AG20443 (cell line): ENCODE measurements at places on chromosomes 12 and 14.
A peak's percentile ranks its signal among the peaks of the same experiment; 100 is the strongest.

DNA sequence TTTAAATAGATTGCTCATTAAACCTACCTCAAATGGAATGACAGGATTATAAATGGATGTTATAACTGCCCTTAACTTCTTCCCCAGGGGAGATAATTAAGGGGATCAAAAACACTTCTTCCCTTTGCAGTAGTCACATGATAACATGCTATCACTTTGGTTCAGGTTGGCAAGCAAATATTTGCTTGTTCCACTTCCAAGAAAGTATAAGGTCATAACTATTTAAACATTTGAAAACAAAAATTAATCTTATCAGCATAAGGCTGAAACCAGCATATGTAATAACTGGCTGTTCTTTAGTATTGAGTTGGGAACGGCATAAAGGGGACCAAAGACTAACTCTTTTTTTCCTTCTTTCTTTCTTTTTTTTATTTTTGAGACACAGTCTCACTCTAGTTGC lies 2.4 kb upstream of the LYZ start:
- DNase-seq: no peak

DNA sequence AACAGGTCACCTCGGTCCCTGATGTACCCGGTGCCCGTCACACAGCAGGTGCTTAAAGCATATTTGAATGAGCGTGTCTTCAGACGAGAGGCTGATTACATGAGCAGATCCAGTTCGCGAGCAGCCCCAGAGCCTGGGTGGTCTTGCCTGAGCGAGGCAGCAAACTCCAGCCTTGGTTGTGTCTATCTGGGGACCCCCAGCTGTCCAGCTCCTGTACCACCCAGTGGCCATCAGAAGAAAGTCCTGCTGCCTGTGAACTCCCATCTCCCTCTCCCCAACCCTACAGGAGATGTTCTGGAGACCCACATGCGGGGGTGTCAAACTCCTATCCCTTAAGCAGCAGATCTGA lies 174.2 kb downstream of the PHETA1 start:
- DNase-seq: no peak

GRCh38 chr14:103638594-103638993 lies 9.6 kb downstream of the KLC1 start:
- no peak for DNase-seq

DNA sequence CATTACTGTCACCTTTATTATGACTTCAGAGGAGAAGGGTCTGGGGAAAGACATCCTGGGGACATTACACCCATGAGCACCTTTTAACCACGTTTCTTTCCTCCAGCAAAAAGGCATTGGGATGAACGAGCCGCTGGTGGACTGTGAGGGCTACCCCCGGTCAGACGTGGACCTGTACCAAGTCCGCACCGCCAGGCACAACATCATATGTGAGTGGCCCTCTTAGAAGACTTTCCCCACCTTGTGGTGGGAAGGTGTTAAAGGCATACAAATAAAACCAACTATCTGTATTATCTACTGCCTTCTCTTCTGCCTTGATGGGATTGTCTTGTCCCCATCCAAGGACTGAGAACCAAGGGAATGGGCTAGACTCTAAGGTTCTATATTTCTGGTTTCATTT lies 6.0 kb downstream of the PSMD9 start:
- no peak for DNase-seq

- DNase-seq: no peak
These were observed 21.2 kb downstream of the ASB2 start for GRCh38 chr14:93954900-93955849.

- no peak for DNase-seq
These were observed at the start of gene LRRC74A for GRCh38 chr14:76826122-76826521. Gene LRRC74A, plus strand, starts transcription at chr14:76826408. Its CDS starts 290 bp downstream, at chr14:76826698.

DNA sequence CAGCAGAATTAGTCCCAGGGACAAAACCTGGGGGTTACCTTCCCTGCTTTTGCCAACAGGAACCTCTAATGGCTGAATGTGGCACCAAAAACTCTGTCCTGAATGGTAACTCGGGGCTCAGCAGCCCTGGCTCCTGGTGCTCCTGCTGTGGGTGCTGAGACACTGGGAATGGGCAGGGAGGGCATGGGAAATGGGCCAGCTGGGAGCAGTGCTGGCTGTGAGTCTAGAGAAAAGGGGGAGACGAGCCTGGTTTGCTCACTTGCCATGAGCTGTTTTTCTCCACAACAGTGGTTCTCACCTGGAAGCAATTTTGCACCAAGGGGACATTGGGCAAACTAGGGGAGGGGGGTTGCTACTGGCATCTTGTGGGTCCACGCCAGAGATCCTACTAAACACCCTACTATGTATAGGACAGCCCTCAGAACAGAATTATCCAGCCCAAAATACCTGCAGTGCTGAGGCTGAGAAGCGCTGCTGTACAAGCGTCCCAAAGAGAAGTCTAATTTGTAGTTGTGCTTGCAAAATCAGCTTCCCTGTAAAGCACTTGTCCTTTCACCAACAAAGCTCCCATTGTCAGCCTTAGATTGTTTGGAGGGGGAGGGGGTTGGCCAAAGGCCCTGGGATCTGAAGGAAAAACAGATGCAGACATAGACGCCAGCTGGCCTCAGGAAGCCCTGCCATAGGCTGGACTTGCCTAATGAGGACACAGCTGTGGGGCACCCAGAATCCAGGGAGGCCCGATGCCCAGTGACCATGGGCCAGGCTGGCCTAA lies 3.6 kb downstream of the LRRC74A start:
- no peak for DNase-seq

- peak; percentile 52 for DNase-seq
These were observed 170.9 kb downstream of the DUSP6 start for GRCh38 chr12:89181271-89181920.

- DNase-seq: peak; percentile 79
These were observed 2.3 kb upstream of the DIO2 start for GRCh38 chr14:80213602-80214001.

GRCh38 chr12:82034769-82035168 lies 275.6 kb upstream of the PPFIA2 start:
- no peak for DNase-seq

DNA sequence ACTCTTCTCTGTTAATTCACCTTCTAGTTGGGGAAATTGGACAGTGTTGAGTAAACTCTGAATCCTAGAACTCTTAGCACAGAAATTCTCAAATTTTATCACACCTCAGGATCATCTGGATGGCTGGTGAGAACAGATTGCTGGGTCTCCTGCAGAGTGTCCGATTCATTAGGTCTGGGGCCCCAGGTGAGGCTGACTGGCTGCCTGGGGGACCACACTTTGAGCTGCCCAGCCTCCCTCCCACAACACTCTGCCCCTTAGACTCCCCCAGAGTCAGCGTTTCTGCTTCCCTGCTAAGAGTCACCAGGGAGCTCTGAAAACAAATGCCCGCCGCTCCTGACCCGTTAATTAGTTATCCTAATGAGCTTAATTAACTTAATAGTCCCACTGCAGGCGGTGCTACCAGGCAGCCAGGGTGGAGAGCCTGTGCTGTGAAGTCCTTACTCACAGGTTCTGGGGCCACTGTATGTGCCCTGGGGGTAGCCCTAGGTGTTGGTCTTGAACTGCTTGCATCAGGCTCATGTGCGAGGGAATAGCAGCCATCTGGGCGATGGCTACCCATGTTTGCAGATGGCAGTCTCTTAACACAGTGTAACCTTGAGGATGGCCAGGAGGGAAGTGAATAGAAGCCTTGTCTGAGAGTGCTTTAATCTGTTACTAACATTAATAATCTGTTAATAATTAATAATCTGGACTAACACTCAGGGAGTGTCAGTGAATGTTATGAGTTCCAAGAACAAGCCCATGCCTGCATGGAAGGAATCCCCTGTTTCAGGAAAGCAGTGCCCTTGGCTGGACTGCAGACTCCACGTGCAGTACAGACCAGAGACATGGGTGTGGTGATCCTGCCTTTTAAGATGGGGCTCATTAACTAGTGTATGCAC lies 35.6 kb downstream of the AACS start:
- no peak for DNase-seq
